ENCODE measurements at places on chromosomes 12 and 14.

GRCh38 chr12:79689061-79689476, 1.7 kb downstream of the PAWR start:
- no peak for DNase-seq

DNA sequence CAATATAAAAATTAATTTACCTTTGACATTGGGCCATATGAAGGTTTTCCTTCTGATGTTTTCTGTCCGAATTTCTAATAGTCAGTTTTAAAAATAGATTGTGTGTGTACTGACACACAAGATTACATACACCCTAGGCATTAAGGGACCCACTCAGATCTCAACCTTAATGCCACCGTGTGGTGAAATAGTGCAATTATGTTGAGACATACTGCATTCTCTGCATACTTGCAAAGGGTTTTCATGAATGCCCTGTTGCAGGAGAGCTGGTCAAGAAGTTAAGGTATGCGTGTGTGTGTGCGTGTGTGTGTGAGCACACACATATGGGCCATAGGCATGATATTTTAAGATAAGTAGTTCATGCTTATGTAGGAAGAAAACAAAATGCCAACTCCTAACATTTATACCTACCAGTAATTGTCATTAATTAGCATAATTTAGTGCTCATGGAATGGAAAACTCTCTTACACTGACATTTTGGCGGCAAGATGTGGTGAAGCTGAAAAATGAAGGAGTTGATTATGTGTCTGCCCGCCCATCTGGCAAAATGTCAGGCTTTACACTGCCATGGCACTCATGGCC, 58.8 kb downstream of the PIK3C2G start:
- no peak for DNase-seq

DNA sequence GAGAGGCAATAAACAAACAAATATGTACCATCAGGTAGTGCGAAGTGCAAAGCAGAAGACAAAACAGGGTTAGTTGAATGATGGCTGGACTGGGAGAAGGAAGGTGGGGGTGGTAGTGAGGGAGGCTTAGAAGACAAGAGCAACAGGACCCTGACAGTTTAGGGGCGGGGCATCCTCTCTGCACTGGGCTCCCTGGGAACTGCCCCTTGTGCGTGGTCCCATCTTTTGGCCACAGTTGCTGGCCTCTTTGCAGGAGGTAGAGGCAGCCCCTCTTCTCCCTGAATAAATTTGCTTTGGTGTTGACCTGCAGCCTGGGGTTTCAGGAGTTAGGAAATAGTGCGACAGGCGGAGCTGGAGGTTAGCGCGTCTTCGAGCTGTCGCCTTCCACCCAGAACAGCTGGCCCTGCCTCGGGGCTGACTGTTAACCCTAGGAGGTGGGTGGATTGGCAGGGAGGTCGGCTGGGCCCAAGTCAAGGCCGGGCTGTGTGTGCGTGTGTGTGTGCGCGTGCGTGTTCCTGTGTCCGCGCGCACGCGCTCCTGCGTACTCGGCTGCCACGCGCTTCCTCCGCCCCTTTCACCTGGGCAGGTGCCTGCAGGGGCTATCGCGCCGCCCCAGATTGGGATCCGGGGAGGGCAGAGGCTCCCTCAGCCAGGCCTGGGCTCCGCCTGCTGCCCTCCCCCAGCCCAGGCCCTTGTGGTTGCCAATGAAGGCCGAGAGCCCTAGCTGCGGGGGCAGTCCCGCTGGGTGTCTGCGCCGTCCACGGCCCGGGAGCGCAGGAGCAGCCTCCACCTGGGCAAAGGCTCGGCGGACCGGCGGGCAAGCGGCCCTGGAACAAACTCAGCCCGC, 180.8 kb downstream of the ADCK1 start:
- no peak for DNase-seq

- no peak for DNase-seq
Measured at GRCh38 chr12:53974084-53975063, at the start of gene HOTAIR. TSS of gene HOTAIR (minus strand) at chr12:53974954.

- DNase-seq, result no peak
Measured at GRCh38 chr12:116672842-116673516, 64.9 kb downstream of the SPRING1 start.

GRCh38 chr14:80390906-80391305, 179.6 kb upstream of the DIO2 start:
- DNase-seq, result no peak

DNA sequence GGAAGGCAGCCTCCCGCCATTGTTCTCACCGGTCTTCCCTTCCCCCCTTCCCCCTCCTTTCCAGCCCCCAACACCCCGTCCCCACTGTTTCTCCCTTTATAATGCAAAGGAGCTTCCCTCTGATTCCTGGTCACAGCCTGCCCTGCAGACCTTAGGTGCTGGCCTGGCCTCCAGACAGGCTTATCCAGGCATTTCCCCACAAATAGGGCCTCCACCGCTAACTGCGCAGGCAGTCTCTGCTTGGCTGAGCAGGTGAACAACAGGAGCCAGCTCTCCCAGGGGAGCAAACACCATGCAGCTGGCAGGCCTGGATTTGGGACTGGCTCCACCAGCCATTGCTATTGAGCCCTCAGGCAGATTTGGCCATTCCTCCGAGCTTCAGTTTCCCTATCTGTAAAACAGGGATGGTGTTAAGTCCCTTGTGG, 46.0 kb downstream of the SMIM41 start:
- peak; percentile 49 for DNase-seq

GRCh38 chr12:85574291-85574690, 261.9 kb downstream of the RASSF9 start:
- DNase-seq, result no peak

DNA sequence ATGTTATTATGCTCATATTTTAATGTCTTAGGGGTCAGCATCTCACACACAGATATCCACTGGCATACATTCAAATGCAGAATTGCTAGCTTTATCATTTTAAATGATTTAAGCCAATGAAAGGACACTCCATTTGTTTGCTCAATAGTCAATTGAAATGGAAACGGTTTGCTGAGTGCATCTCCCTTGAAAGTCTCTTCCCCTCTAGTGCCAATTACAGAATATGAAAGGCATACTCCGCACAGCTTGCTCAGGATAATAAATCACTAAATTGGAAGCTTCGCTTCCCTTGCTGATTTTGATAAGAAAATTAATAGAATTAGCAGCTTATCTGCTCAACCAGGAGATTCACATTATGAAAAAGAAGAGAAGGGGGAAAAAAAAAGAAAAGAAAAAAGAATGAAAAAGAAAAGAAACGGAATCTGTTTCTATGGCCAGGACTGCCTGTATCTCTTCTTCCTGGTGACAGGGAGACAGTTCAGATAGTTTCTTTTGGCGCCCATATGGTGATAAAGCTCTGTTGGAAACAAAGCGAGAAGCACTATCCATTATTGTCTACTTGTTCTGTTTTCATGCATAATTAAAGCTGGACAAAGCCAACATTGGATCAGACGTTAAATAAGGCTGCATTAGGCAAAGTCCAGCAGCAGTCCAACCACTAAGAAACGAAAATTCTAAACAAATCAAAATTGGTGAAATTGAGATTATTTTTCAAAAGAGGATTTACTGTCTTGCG, 225.0 kb downstream of the GXYLT1 start:
- no peak for DNase-seq

DNA sequence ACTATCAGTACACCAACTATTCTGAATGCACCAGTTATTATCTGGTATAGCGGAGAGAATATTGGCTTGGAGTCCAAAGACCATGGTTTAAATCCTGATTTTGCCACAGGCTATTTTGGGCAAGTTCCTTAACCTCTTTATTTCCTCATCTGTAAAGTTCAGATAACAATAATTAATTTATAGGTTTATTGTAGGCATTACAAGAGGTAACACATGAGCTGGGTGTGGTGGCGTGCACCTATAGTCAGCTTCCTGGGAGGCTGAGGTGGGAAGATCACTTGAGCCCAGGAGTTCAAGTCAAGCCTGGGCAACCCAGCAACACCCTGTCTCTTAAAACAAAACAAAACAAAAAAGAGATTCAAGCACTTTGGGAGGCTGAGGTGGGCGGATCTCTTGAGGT, 23.1 kb downstream of the PHLDA1 start:
- no peak for DNase-seq

DNA sequence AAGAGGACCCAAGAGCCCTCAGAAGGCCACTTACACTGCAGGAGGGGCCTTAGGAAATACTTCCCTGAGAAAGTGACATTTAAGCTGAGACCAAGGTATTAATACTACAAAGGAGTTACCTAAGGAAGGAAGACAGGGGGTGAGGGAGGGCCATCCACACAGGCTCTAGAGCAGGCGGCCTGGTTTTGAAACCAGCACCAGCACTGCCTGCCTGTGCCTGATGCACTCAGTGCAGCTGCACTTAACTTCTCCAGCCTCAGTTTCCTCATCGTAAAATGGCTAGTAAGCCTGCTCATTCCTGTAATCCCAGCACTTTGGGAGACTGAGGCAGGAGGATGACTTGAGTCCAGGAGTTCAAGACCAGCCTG, 45.5 kb upstream of the PLEKHG6 start:
- no peak for DNase-seq

DNA sequence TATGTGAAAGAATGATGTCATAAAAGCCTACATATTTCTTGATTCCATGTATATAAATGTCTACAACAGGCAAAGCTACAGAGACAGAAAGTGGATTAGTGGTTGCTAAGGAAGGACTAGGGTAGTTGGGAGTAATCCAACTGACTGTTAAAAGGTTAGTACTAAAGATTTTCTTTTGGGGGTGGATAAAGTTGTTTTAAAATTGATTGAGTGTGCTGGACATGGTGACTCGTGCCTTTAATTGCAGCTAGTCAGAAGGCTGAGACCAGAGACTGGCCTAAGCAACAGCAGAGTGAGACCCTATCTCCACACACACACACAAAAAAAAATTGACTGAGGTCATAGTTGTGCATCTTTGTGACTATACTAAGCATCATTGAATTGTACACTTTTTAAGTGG, 234.3 kb downstream of the C12orf50 start:
- no peak for DNase-seq

GRCh38 chr12:122100568-122100967, 22.0 kb downstream of the MLXIP start:
- no peak for DNase-seq

DNA sequence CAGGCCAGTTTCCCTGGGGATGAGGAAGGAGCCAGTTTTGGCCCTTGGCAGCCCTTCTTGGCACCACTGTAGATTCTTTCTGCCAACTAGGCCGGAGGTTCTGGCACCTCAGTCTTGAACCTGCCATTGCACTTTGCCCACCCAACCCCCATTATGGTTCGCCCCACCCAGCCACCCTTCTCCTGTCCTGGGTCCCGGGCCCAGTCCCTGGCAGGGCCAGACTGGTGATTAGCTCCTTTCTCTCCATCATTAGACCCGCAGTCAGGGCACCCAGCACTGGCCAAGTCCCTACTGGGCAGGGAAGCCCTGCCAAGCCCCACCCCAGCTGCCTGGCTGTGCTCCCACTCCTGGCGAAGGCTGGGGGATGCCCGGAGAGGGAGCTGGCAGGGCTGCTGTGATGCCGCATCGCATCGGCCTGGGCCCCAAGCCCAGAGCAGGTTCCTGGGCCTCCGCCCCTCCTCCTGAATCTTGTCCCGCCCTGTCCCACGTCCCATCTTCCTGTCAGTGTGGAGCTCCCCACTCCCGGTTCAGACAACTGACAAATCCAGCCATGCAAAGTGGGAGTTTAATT, 9.8 kb downstream of the FAM222A start:
- no peak for DNase-seq

Data from suprapubic skin (tissue), 4 donors.